ENCODE measurements at places on chromosomes 7 and 10.

- no peak for DNase-seq
Observed at GRCh38 chr10:87846023-87846422, 17.3 kb downstream of the KLLN start.

DNA sequence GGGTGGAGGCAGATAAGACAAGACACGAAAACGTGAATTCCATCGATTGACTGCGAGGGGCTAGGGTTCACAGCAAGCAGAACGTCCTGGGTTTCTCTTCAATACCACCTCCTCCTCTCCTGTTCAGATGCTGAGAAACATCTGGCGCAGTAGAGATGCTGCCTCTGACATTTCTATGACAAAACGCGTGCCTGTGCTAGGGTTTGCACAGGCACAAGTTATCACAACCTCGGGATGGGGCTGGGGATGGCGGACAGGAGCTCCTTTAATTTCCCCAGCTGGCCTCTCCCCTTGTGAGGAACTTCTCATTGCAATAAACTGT, 99.8 kb upstream of the SVIL start:
- DNase-seq = no peak

DNA sequence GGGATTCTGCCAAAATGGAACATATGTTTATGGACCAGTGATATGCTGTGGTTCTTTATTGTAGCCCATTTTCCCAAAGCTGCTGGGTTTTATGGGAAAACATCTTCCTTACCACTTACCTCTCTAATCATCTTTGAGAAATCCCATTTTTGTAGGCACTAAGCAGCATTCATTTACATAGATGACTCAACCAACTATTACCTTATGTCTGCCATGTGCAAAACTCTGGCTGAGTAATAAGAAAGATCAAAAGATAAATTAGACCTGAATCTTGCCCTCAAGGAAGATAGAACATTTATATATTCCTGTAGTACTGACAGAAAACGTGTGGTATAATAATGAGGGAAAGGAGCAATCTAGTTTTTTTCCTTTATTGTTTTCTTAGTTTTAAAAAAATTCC, 24.3 kb downstream of the CBLL1 start:
- no peak for DNase-seq

- DNase-seq = no peak
Observed at GRCh38 chr7:657565-658119, 68.9 kb upstream of the DNAAF5 start.

- no peak for DNase-seq
Observed at GRCh38 chr10:77287647-77288120, 349.9 kb downstream of the KCNMA1 start.

- DNase-seq = no peak
Observed at GRCh38 chr7:135710417-135711138, 17.4 kb downstream of the SLC13A4 start.

Data from sciatic nerve (tissue), 2 donors.